ENCODE measurements at places on chromosomes 11 and 22. TPM values are rescaled to one million over a fixed set of nuclear protein-coding genes. Genes with fewer than 3 reads are reported as not detected.

GRCh38 chr11:73344191-73344607 is 32.0 kb upstream of the RELT start:
- peak; percentile 90 for DNase-seq

GRCh38 chr11:69652999-69653398 is 12.0 kb downstream of the CCND1 start:
- no peak for DNase-seq

GRCh38 chr11:1100417-1101245 is 26.0 kb downstream of the MUC2 start:
- peak; percentile 55 for DNase-seq

- no peak for DNase-seq
Observed at GRCh38 chr22:24059121-24059520, 48.0 kb downstream of the CABIN1 start.

DNA sequence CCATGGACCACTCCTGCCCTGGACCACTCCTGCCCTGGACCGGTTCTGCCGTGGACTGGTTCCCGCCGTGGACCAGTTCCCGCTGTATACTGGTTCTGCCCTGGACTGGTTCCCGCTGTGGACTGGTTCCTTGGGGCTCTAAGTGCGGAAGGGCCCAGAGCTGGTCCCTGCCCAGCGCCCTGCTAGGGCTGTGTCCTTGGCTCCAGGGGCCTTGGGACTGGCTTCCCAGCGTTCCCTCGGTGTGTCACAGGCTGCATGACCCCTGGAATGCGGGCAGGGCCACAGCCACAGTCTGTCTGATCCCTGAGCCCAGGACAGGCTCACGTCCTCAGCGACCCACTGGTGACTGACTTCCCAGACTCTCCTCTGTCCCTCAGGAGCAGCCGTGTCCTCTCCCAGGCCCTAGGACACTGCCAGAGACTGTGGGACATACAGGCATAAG is 412.2 kb downstream of the TBC1D22A start:
- DNase-seq, result peak; percentile 33

- DNase-seq, result peak; percentile 61
Observed at GRCh38 chr22:41966607-41967240, 2.5 kb upstream of the SEPTIN3 start.

GRCh38 chr11:71325418-71326327 is 73.3 kb upstream of the SHANK2 start:
- DNase-seq, result peak; percentile 57

GRCh38 chr22:33354928-33355327 is 296.7 kb upstream of the SYN3 start:
- DNase-seq, result no peak

DNA sequence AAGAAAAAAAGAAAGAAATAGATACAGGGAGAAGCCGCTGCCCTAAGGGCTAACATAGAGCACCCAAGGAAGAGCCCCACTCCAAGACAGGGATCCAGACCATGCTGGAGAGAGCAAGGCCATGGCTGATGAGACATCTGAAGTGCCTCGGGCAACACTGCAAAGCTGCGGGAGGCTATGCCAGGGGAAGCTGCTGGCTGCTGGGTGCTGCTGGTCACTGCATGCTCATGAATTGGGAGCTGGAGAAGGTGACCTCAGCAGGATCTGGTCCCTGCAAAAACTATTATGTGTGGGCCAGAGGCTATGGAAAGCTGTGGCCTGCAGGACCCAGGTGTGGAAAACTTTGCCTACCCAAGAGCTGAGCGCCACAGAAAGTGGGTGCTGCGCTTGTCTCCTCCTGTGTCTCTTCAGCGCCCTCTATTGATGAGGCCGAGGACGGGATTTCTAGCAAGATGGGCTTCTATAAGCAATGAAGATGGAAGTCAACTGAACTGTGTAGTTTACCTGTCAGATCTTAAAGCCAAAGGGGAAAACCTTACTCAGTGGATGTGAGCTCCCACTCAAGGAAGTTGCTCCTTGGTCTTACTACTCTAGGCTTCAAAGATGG is 17.3 kb upstream of the SLC29A2 start:
- DNase-seq, result no peak

DNA sequence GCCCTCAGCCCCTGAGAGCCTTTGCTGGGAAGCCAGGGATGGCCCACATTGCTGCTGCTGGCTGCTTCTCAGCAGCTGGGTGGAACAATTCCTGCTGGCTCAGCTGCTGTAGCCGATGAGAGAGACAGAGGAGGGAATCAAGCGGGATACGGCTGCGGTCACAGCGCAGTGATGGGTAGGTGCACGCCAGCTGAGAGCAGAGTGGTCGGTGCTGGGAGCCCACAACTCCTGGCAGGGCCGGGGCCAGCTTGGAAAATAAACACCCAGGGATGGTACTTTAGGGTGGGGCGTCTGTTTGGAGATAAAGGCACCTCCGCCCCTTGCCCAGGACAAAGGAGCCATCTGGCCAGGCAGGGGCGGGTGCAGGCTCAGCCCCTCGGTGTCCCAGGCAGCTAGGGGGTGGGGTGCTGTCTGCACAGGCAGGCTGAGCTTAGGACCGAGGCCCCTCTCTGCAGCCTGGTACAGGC is 480.5 kb downstream of the MIAT start:
- no peak for DNase-seq

- DNase-seq, result no peak
Observed at GRCh38 chr22:16651217-16651616, 58.6 kb upstream of the CCT8L2 start.

DNA sequence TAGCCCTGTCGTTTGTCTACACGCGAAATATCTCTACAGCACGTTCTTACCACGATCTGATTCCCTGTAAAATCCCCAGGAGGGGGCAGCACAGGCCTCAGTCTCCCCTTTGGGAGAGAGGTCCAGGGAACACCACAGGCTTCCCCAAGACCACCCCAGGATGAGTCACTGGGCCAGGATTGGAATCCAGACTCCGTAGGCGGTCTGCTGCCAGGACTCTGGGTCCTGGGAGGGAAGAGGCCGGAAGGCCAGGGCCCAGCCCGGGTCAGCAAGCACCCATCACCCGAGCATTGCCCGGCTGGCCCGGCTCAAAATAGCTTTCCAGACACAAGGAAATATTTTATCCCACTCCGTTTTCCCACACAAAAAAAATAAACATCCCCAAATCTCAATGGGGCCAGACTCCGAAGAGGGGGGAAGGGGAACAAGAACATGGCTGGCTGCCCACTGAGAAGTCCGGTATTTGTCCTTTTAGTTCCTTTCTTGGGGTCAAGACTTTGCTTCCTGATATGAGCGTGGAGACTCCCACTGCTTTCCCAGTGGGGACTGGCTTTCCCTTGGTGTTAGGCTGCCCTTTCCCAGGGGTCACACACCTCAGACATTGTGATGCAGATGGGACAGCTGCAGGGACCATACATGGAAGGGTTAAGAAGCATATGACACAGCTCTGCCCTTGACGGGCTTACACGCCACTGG is 91.3 kb downstream of the LRRC32 start:
- peak; percentile 91 for DNase-seq

DNA sequence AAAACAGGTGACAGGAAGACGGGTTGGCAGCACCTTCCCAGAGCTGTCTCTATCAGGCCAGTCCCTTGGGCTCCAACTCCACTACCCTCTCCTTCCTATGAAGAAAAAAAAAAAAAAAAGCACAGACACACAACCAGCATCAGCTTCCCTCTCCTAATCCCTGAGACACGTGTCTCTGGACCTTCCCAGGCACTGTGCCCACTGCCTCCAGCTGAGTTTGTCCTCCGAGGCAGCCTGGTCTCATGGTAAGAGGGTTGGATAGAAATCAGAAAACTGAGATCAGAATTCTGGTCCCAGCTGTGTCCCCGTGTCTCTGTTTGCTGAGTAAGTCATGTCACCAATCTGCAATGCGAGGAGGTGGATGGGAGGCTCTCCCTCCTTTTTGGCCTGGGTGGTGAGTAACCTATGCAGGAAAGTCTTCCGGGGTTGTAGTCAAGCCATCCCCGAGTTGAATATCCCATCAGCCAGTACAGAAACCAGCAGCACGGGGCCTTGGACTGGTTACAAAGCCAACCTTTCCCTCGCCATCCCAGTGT is 193.7 kb upstream of the TBCEL start:
- no peak for DNase-seq

DNA sequence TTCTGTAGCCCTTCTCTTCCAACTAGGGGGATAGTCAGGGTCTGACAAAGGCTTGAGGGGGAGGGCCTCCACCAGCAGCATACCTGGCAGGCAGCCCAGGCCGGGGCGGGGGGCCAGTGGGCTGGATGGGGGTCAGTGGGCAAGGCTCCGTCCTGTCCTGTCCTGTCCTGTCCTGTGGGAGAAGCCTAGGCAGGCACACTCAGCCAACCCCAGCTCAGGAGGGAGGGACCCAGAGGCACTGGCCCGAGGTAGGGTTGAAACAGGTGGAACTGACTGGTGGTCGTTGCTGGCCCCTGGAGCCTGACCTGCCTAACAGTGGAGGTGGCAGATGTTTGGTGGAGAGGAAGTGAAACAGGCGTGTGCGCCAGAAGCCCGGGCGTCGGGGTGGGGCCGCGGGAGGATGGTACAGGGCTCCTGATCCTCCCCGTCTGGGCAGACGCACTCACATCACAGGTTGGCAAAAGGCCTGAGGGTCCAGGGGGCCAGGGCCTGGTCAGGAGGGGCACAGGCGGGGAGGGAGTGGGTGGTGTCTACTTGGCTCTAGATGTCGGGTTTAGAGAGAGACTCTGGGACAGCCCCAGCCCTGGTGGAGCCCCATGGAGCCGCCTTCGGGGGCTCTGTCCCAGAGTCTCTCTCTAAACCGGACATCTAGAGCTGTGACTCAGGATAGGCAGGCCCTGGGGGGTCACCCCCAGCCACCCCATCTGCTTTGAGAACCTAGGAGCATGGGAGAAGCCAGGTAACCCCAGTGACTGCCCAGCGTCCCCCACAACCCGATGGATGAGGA is 32.5 kb upstream of the GRAMD4 start:
- peak; percentile 82 for DNase-seq

DNA sequence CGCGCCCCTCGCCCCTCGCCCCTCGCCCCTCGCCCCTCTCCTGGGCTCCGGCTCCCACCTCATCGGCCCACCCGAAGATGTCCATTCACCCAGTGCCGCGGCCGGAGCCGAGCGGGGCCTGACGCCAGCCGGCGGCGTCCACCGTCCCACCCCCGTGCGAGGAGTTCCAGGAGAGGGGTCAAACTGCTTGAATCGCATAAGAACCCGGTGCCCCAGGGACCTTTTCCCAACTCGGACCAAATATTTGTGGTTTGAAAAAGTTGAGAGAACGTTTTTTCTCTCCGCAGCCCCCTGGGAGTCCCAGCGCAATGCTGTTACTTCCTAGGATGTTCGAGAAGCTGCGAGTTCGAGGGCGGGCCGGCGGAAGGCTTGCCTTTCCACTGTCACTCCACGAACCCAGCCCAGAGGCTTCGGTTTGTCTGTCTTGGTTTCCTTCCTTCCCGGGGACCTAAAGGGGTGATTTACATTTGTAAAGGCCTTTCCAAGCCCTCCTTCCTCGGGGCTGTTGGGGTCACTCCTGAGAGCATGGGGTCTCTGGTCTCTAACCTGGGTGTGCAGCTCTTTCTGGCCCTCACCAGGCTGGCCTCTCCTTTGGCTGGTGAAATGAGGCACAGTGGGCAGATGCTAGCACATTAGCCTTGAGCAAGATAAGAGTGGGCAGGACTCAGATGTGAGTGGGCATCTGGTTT is 38.0 kb downstream of the ETS1 start:
- peak; percentile 60 for DNase-seq

The MUC6 gene
- total RNA-seq, result not detected

The LRRC55 gene
- total RNA-seq, result not detected

The SCGB1D4 gene
- total RNA-seq, result not detected

The JHY gene
- 6.1 TPM for total RNA-seq

The TSPAN32 gene
- 3.5 TPM for total RNA-seq

The DYNC2H1 gene
- 13.6 TPM for total RNA-seq

The FSHB gene
- total RNA-seq, result not detected

The MPZL2 gene
- 63.2 TPM for total RNA-seq
